ENCODE measurements at places on chromosomes 11 and 22.

- DNase-seq = no peak
Observed at GRCh38 chr11:80365076-80365725, 924.4 kb upstream of the TENM4 start.

DNA sequence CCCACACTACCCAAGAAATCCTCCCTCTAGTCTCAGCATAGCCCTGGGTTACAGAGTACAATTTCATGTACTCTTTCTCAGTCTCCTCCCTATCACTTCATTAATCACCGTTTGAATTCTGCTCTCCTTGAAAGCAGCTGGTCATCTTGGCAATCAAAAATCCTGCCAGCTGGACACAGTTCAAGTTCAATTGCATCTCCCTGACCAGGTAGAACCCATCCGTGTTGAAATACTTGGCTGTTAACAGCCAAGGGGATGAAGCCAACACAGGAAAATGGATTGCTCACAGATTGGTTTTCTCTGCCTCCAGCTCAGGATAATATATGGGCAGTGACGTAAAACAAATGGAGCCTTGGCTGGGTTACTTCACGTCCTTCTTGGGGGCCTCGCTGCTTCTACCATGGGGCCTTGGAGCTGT, 55.1 kb upstream of the GRK3 start:
- no peak for DNase-seq

- DNase-seq = no peak
Observed at GRCh38 chr11:64032050-64032449, 3.7 kb upstream of the FLRT1 start.

- peak; percentile 83 for DNase-seq
Observed at GRCh38 chr22:41915035-41915785, at the start of gene SHISA8. Gene SHISA8, minus strand, starts transcription at chr22:41915074. Its CDS starts 407 bp downstream, at chr22:41914667.

DNA sequence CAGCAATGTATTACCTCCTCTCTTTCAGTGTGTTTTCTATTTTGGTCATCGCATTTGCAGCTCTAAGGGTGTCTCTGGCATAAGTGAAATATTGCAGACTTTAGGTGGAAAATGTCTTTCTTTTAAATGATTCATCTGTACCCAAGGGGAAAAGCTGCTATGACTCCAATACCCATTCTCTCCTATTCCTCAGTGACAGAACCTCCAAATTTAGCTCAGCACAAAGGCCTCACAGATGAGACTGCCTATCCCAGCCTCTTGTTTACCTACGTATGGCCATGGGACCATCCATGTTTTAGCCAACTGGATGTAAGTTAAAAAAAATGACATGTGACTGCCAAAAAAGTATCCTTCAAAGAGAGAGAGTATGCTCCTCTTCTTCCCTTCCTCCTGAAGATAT, 7.9 kb downstream of the MTMR2 start:
- no peak for DNase-seq

- DNase-seq = no peak
Observed at GRCh38 chr22:47162865-47163264, 400.4 kb downstream of the TBC1D22A start.

DNA sequence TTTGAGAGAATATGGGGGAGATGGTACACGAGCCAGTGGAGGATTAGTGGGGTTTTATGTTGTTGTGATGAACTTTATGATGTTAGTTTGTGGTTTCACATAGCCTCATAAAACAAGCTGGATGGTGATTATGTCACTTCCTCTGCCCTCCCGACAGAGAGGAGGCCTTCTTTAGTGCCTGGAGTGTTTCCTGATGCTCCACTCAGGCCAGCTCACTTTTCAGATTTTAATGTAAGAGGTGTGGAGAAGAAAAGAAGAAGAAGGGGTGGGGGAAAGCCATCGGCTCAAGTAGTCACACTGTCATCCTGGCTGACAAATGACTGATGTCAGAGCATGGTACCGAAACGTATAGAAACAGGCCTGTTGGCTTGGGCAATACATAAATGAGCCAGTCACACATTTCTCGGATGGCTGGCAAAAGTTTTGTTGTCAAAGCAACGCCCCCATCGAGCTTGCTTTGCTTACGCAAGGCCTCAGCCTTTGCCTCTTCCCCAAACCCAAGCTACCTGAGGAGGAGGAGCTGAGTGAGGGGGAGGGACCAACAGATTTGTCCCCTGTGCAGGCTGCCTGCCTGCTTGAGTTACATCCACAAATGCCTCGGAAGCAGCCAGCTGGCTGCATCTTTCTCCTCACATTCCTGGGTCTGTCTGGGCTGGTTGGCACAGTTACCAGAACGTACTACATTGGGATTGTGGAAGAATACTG, at the start of gene HEPHL1:
Gene HEPHL1, plus strand, starts transcription at position 578 of the 705 bp plus-strand sequence. Its CDS starts 15 bp downstream, at position 593.
- DNase-seq = no peak

DNA sequence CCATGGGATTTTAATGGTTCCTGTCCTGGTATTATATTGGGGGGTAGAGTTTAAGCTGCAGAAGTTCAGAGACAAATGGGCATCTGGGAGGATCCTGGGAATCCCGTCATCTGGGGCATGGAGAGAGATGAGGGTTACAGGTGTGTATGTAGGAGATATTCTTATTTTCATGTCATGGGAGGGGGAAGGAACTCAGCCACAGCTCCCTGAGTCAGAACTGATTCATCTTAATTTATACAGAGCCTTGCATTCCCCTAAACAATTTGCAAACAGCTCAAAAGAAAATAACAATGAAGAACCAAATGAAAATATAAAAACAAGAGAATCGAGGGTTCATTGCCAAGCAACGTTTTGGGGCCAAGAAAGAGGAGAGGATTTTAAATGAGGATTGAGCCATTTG, 155.9 kb upstream of the TBCEL start:
- DNase-seq = no peak

- no peak for DNase-seq
Observed at GRCh38 chr11:94084164-94084563, 44.5 kb upstream of the PANX1 start.
